ENCODE measurements at places on chromosomes 6 and 20.

- no peak for DNase-seq
Measured at GRCh38 chr6:36296240-36296639, 26.4 kb downstream of the PNPLA1 start.

GRCh38 chr6:33235221-33235634, 26.9 kb downstream of the RING1 start:
- DNase-seq: no peak

DNA sequence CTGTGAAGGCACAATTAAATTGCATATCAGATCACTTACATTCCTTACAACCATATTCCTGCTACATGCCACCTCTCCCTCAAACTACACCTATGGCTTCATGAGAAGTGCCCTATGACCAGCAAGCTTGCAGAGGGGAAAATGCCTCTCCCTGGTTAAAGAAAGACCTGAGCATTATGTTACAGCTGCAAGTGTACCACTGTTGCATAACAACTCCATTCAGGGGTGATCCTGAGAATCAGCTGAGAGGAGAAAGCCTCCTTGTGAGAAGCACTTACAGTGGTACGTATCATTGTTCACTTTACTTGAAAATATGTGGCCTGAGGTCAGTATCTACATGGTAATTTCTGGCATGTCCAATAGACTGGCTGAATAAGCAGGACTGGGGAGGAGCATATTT, 20.0 kb downstream of the PDSS2 start:
- DNase-seq: no peak

- DNase-seq: no peak
Measured at GRCh38 chr20:20334489-20334888, 33.4 kb upstream of the INSM1 start.

DNA sequence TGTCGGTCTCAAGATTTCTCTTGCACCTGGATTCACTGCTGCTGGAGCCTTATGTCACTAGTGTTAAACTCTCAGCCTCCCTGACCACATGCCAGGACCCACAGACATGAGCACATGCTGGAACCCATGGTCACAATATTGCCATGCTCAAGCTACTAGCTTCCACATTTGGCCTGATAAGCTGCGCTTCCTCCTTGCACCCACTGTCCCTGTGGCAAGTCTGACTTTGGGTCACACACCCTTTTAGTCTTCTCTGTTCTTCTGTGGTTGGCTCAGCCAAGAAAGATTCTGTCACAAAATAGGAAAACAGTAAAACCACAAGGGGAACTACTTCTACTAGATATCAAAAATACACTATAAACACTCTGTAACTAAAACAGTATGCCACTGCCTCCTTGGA, 68.9 kb upstream of the HDAC2 start:
- DNase-seq: no peak

DNA sequence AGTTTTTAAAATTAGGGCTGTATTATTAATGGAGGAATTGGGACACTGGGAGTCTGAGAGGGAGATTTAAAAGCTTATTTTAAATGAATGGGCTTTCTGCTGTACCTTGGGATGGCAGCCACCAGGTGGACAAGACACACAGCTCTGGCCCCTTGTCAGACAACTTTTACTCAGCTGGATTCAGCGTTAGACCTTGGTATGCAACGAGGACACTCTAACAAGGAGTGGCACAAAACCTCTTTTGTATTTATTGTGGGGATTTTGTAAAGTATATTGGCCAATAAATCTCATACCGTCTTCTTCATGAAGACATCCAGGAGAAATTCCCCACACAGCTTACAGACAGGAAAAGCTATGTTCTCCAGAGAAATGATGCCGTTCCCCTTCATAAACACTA, 105.7 kb downstream of the LCA5 start:
- DNase-seq: no peak

- DNase-seq: no peak
Measured at GRCh38 chr6:158497620-158498019, 62.3 kb upstream of the TMEM181 start.

DNA sequence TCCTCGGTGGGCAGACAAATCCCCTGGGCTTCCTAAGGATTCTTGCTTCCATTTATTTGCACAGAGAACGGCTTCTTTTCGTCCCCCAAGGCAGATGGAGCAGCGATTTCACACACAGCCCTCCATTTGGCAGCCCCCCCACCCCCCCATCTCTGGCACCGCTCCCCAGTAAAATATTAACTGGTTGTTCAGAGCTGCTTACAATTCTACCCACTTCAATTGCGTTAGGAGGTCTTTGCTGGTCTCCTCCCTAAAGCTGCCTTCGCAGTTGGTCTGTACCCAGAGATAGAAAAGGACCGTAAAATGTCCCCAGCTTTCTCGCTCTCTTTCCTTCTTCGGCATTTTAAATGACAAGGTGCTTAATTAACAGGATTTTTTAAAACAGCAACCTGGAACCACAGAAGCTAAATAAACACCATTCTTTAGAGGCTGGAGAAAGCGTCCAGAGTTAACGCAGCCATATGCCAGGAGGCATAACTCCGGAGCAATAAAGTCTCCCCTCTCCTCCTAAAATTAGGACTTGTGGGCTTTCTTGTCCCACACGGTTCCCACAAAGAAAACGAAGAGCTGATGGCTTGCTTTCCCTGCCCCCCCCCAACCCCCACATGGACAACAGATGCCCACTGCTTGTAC, 1.7 kb upstream of the ZMYND8 start:
- DNase-seq: no peak

GRCh38 chr6:6686748-6687601, 98.5 kb downstream of the LY86 start:
- no peak for DNase-seq

DNA sequence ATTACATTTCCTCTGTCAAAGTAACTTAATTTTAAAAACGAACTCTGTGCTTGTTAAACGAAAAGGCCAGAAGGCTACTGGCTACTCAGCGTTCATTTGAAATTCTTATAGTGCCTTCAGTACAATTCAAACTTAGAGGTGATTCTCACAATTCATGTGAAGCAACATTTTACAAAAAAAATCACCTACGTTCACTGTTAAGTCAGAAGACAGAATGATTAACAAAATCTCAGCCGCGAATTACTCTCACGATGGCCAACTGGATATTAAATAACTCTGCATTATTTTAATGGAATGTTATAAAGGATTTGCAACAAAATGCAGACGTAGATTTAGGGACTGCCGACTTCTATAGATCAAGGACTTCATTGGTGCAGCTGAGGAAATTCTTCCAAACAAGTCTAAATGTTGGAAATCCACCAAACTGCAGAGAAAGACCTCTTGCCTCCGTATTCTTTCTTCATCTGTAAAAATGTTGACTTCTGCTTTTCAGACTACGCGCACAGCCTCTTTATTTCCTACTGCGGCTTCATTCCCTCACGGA, 1.6 kb upstream of the QKI start:
- no peak for DNase-seq

GRCh38 chr6:118489990-118490389, 58.1 kb upstream of the PLN start:
- no peak for DNase-seq

DNA sequence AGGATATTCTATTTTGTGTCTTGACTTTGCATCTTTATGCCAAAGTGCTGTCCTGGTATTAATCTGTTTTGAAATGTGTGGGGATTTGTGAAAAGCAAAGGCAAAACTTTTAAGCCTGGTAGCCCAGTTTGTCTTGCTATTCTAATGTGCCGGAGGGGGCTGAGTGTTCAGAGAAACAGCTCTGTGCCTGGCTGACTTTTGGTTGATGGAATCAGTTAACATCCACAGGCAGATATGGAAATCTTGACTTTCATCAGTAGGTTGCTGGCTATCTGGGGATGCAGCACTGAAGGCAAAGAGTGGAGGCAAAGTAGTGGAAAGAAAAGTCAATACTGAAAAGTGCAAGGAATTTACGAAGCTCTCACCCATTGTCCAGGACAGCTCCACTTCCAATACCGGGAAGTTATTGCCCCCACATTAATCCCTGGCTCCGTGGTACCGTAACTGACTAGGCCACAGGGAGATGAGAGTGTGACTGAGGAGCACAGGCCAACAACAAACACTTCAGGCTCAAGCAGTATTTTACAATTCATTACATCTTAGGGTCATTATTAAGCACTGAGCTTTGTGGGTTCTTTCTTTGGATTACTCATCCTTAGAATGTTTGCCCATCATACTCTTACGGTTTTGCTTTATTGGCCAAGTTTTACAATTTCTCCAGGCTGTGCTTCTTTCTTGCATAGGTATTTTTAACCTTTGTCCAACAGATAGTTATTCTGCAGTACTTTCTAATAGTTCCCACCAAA, 164.6 kb downstream of the MTFR2 start:
- no peak for DNase-seq

GRCh38 chr6:125598422-125598821, 151.0 kb upstream of the HEY2 start:
- DNase-seq: no peak

DNA sequence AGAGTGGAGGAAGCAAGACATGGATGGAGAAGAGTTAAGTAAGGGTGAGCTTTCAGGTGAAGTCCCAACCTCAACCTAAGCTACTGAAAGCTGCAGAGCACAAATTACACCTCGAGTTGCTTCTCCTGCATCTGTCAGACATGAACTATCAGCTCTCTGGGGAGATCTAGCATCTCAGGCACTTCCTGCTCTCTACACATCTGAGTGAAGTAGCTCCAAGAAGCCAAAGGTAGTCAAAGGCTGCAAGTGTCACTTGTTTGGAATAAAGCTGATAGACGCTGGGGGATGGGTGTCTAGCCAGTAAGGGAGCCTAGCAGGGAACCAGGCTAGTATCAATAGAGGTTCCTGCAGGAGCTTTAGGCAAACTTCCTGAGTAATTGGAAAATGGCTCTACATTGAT, 228.0 kb downstream of the PLCB1 start:
- no peak for DNase-seq

DNA sequence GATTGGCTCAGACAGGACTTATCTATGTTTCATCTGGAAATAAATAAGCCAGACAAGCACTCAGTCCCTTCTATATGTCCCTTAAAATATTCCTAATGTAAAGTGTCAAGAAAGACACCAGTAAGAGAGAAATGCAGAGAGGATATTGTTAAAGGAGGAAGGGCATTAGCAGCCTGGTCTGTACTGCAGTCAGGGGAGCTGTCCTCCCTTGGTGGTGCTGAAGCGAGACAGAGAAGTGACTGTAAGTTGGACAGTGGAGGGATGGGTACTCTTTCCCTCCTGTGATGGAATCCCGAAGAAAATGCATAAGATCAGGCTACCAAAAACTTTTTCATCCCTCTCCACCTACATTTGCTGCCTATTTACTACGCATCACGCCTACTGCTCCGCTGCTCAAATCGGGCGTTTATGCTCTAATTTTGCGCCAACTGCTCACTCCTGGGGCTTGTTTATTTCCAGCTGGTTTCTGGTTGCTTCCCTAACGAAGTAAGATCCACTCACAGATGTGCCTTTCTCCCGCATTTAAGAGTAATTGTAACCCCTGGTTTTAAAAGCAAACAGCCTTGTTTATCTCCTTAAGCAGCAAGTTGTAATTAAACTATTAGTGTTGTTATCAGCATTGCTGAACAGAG, 35.2 kb downstream of the PHACTR1 start:
- no peak for DNase-seq

GRCh38 chr6:163501026-163501425, 86.5 kb downstream of the QKI start:
- no peak for DNase-seq

DNA sequence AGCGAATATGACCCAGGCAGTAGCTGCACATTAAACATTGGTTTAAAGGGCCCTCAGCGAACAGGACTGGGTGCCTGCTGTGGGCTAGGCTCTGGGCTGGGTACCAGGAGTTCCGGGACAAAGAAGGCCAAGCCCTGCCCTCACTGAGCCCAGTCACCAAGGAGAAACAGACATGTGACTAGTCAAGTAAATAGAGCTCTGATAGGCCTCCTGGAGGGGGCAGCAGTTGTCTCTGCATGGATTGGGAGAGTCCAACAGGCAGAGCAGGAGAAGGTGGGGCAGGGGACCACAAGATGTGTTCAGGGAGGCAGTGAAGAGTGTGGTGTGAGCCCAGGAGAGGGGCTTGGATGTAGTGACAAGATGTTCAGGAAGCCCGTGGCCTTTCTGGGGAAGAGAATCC, 3.1 kb downstream of the HM13 start:
- no peak for DNase-seq

DNA sequence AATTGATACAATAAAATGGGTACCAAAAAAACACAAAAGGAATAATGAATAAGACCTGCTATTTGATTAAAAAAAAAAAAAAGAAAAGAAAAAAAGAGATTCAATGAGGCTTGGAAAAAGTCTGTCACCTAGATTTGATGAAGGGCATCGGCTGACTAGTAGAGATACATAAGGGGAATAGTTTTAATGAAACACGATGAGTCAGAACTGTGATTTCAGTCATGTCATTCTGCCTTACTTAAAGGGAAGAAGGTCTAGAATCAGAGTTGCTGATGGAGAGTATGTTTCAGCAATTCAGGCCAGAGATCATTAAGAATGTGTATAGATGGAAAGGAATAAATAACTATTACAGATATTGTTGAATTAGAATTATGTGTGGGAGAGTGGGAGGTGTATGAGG, 565.9 kb upstream of the RNF217 start:
- no peak for DNase-seq

DNA sequence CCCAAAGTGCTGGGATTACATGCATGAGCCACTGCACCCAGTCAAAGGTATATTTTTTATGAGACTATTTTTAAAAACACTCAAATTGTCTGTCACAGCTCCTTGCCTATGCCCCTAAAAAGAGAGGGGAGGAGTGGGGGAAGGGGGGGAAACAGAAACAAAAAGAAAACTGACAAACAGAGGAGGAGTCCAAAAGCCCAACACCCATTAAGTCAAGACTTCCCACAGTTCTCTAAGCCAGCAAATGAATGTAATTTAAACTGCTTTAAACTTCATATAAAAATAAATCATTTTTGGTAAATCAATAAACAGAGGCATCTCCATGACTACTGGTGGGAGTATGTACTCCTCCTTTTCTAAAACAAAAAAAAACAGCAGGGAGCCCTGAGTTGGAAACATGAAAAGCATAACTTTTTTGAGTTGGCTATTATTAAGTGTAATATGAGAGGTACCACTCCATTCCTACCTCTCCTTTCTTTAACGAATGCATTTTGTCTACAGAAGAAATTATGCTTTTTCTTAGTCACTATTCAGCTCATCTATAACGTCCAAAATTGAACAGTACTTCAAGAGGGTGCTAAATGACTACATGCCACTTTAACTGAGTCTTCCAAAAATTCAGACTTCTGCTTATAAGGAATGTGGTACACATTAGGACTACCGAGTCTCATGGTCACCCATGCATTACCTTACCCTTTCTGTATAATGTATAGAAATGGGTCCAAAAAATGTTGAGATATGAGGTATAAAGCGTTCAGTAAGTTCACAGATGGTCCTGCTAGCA, 119.0 kb upstream of the PRSS16 start:
- no peak for DNase-seq

DNA sequence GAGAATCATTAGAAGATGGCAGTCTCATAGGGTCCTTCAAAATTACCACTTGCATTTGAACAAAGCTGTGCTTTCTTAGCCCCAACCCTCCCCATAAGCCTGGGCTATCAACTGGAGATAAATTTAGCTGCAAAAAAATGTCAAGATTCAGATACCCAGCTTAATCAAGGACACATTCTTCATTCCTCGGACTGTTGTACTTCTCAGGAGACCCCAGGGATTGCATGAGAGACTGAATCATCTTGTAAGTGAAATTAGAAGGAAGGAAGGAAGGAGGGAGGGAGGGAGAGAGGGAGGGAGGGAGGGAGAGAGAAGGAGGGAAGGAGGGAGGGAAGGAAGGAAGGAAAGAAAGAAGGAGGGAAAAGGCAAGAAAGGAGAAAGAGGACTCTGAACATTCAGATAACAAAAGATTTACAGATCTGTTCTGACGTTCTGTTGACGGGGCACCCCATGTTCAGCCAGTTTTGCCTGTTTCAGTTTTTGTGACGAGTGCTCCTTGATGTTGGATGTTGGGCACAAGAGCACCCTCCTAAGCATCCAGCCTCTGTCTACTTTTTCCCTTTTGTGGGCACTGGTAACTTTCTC, 498.7 kb downstream of the PREX1 start:
- DNase-seq: no peak
